IMR-90 (cell line): ENCODE measurements at places on chromosomes 7 and 10.
A peak's percentile ranks its signal among the peaks of the same experiment; 100 is the strongest.

DNA sequence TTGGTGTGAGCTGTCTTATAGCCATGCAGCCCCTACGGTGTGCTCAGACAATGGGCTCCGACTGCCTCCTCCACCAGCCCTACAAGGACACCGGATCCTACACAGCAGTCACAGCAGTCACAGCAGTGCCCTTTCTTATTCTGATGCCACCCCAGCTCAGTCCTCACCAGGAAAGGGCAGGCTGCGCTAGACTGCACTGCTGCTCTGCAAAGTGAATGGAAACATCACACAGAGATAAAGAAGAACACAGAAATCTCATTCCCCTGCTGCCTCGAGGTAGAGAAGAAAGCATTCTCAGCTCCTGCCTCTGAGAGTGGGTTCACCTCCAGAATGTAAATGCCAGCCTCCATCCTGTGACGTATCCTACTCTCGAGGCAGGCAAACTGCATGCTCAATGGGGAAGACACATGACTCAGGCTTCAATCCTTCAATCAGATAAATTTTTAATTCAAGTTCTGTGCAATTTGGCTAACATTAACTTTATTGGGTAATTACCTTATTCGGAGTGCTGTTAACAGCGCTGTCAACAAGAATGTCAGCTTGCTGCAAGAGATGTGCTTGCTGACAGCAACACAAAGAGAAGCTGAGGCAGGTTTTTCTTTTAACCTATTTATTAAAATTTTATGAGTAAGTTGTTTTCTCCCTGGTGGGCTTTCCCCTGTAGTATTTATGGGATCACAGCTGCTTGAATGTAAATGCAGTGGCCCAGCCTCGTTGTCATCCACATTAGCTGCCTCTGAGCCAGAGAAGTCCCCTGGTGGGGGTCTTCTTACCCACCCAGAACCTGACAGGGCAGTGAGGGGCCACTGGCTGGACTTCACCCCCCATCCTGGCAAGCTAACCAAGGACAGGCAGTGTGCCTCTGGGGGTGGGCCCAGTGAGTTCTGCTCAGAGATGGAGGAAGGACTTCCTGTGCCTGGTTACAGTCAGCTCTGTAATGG lies 241.3 kb upstream of the KMT2E start:
- DNase-seq = no peak

- no peak for DNase-seq
These were observed 33.3 kb upstream of the AP5Z1 start for GRCh38 chr7:4742051-4742573.

GRCh38 chr7:112411186-112411795 lies 39.0 kb upstream of the IFRD1 start:
- DNase-seq = peak; percentile 62

DNA sequence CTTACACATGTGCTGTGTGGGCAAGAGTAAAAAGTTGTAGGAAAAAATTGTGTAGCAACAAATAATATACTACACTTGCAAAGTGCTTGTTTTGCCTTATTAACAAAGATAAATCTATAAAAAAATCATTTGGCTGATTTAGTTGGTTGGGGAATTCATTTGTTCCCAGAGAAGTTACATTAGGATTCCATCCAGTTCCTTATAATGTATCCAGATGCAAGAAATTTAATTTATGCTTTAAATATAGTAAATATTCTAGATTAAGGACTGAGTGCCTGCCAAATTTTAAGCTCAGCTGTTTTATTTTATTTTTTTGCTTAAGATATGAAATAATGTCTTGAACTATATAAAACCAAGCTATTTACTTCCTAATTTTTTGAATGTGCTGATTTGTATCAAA lies 1169.9 kb downstream of the NXPH1 start:
- DNase-seq = no peak

- DNase-seq = no peak
These were observed 95.9 kb downstream of the CHRM2 start for GRCh38 chr7:136964347-136964746.
